ENCODE measurements at places on chromosomes 7 and 10. TPM values are rescaled to one million over a fixed set of nuclear protein-coding genes. Genes with fewer than 3 reads are reported as not detected.

DNA sequence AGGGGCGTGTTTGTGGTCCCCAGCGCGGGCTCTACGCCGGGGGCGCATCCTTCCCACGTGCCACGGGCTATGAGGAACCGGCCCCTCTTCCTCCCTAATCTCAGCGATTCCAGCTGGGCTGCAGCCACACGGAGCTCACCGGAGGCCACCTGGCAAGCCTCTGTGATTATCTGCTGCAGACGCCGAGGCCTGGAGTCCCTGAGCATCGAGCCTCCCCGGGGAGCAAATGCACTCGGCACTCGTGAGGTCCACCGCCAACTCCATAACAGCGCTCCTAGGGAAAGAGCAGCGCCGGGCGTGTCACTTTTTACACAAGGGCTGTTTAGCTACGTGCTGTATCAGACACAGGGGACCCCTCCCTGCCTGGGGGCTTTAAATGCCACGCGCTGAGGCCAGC, 101.2 kb downstream of the DYNC2I1 start:
- DNase-seq: no peak

DNA sequence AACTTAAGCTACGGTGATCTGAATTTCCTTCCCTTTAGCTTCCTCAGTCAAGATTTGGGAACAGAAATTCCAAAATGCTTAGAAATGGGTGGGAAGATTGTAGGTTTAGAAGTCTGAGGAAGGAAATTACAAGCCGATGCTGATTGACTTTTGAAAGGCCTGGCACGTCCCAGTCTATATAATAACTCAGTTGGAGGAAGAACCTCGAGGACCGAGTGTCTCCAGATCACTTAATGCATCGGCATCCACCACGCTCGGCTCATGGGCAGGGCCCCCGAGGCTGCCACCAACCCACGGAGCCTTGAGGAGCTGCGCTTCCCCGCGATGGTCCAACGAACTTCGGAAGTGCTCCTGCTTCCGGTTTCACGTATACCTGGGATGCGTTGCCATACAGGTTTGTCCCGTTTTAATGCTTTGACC, 10.4 kb upstream of the SP8 start:
- no peak for DNase-seq

DNA sequence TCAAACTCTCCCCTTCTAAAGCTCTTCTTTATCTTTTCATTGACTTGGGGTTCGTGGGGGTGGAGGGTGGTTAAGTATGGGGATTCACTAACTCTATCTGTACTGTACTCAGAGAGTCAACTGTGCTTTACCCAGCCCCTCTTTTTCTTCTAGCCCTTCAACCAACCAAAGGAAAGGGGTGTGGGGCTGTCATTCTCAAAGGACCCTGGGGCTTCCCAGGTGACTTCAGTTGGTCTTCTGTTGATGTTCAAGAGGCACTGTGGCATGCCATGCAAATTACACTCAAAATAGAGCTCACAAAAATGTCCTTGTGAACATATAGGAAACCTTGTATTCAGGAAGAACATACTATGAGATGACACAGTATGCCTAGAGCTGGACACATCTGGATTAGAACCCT, 16.9 kb upstream of the RHOBTB1 start:
- DNase-seq: no peak

DNA sequence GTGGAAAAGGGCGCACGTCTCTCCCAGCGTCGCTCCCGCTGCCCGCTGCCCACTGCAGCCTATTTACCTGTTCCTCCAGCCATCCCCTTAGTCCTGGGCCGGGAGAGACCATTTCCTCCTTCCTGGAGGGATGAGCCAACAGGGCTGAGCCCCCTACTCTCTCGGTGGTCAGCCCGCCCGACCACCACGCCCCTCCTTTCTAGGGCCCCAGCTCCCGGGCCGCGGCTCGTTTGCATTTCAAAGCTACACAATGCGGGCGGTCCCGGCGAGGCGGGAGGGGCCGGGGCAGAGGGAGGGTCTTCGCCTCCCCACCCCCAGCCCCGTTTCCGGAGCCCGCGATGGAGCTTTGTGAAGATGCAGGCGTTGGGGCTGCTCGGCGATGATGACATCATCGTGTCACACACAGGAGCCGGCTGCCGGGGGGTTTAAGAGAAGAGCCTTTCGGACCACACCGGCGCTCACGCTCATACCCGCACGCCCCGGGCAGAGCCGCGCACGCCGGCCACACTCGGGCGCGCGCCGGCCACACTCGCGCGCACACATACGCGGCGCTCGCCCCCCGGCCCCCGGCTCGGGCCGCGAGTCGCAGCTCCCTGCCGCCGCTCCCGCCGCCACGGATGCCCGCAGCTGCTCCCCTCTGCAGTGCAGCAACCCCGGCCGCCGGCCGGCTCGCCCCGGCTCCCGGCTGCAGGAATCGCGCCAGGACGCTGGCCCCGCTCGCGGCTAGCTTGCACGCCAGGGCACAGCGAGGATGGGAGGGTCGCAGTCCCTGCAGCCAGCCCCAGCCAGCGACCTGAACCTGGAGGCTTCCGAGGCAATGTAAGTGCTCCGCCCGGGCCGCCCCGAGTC, 107.7 kb upstream of the BTBD16 start:
- no peak for DNase-seq

DNA sequence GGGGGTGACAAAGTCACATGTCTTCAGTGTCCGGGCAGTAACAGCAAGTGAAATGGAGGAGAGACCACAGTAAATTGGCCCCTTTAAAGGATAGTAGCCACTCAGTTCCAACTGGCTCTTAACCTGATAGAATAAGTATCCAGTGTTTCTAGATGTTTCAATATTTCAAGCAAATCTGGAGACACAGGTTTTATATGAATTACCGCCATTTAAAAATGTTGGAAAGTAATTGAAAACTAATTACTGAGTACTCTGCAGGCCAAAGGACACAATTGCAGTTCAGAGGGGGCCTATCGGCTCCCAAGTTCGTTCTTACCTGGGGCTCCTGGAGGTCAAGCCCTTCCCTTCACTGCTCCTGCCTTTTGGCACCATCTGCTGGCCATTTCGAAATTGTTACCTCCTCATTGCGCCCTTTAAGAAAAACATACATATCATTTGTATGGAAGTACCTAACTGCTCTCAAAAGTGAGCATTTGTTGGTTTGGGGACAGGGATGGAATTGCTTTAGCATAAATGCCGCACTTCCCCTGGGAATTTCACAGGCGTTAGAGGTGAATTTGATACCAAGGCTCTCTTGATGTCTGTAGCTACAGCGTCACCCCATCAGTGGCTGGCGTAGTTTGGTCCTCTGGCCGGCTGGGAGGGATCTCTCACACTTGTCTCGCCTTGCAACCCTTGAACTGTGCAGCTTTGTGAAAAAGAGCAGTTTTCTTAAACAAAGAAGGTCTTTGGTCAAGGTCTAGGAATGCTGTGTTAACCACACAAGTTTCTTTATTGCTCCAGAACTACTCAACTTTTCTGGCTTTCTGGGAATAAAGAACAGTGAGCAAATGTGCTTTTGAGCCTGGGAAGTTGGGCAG, 220.0 kb downstream of the ARHGAP21 start:
- DNase-seq: no peak

Gene TMEM140
- 1.8 TPM for total RNA-seq
